Esophagus squamous epithelium (tissue), 5 donors: ENCODE measurements at places on chromosomes 6 and 20. TPM values are rescaled to one million over a fixed set of nuclear protein-coding genes. Genes with fewer than 3 reads are reported as not detected.

Gene NRN1
- total RNA-seq = 0.19 TPM

Gene MEA1
- total RNA-seq = 56.6 TPM

Gene EYA4
- total RNA-seq = 1.00 TPM

Gene DEFB124
- not detected for total RNA-seq

Gene SLC17A3
- not detected for total RNA-seq

Gene SLC4A11
- 16.3 TPM for total RNA-seq

Gene SLC17A1
- not detected for total RNA-seq

- no peak for DNase-seq
Measured at GRCh38 chr20:45969712-45970634, 2.0 kb downstream of the ZNF335 start.

DNA sequence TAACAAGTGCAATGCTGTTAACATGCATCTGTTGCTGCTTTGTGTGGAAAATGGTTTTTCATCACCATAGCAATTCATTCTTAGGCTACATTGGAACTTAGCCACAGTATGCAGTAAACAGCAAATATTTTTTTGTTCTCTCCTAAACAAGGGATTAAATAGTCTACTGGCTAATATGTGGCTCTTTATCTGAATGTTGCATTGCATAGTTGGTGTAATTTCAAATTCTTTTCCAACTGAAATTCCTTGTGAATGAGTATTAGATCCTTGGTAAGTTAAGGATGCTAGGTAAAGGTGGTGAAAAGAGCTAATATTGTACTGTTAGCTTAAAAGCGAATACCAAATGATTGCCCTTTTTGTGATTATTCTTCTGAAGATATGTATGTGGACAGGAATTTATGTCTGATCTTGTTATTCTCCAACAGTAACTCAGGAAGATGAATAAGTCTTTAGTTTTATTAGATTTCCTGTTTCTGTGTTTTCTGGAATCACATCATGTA is 958 bp downstream of the MLIP start:
- no peak for DNase-seq

GRCh38 chr6:125784365-125784764 is 6.4 kb upstream of the NCOA7 start:
- no peak for DNase-seq

DNA sequence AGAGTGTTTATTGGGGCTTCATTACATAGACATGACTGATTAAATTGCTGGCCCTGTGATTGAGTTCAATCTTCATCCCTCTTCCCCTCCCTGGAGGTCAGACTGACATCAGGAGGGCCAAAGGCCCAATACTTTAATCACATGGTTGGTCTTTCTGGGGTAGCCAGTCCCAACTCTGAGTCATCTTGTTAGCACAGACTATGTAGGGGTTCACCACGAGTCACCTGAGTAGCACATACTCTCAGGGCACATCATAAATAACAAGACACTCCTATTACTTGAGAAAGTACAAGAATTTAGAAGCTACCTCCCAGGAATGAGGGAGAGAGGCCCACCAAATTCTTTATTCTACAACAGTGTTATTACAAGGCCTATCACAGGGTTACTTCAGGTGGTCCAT is 11.3 kb downstream of the GINS1 start:
- no peak for DNase-seq

- no peak for DNase-seq
Measured at GRCh38 chr6:56160489-56160888, 86.9 kb downstream of the COL21A1 start.

DNA sequence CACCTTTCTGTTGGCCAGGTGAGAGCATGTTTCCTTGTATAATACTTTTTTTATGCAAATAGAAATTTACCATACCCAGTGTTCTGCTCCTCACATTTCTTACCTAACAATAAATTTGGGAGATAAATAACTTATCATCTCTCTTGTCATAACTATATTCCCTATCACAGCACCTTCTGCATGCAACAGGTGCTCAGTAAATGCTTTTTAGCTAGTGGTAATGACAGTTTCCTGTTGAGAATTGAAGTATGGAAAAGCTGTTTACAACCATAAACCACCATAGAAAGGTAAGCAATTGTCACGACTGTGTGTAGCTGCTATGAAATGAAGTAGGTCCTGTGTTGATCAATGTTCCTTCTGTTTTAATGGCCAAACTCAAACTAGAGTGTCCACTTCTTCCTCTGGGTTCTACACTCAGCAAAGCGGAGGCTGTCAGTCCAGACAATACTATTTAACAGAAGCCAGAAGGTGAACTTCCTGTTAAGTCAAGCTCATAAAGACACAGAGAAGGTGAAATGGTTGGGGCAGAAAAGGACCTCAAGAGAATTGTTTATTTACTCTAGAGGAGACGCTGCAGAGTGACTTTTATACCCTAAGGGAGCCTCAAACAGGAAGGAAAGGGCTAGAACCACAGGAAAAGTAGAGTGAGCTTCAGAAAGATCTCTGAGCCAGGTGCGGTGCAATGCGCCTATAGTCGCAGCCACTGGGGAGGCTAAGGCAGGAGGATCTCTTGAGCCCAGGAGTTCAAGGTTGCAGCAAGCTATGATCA is 84.0 kb upstream of the SLC22A16 start:
- no peak for DNase-seq

GRCh38 chr20:18740726-18741125 is 72.9 kb upstream of the SCP2D1 start:
- no peak for DNase-seq

DNA sequence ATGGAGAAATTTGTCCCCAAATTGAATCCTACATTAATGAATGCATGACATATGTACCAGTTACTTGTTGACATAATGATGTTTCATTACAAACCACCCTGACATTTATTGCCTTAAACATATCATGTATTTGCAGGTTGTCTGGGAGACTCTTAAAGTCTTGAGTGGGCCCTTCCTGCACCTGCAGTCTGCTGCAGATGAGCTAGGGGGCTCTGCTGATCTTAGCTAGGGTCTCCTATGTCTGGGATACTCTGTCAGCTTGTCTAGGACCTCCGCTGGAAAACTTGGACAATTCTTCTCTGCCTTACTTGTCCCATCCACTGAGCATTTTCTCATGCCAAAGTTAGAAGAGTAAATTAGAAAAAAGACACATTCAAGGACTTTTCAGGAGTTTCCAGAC is 581.6 kb downstream of the HAO1 start:
- DNase-seq = no peak

GRCh38 chr6:41174610-41175009 is 11.7 kb upstream of the TREM2 start:
- no peak for DNase-seq

DNA sequence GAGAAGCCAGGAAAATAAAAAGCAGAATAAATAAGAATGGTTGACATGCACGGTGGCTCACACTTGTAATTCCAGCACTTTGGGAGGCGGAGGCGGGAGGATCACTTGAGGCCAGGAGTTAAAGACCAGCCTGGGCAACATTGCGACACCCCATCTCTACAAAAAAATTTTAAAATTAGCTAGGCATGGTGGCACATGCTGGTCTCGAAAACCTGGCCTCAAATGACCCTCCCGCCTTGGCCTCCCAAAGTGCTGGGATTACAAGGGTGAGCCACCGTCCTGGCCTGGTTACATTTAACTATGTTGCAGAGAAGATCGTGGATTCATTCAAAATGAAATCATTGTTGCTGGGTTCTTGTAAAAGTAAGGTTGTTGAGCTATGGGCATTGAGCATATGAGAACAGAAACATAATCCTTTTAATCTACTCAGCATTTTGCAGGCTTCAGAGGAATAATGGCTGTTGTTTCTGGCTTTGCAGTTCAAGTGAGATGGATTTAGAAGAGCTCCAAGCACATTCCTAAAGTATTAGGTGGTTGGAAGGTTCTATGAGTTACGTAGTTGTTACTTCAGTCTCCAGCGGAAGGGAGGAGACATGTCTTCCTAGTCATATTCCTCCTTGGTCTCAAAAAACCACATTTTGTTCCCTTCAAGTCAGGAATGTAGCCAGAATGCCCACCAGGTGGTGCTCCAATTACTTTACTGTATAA is 45.6 kb upstream of the RAB23 start:
- DNase-seq = no peak

DNA sequence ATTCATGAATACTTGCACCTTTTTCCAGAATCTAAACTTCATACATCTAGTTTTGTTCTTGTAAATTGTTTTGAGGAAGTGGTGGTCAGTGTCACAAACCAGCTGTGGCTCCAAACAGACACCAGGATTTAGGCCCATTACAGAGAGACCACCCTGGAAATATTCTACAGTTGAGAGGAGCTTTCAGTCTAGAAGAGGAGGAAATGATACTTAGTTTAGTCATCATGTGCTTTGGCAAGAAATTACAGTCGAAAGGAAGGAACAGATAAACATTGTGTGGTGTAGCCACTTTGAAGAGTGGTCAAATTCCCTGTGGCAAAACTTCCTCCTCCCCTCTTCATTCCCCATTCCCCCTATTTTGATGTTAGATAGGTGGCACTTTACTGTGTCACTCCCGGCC is 15.7 kb downstream of the DCBLD1 start:
- no peak for DNase-seq

- DNase-seq = no peak
Measured at GRCh38 chr6:115137910-115138309, 795.1 kb upstream of the HS3ST5 start.

GRCh38 chr6:135268740-135269139 is 87.6 kb downstream of the MYB start:
- DNase-seq = no peak

DNA sequence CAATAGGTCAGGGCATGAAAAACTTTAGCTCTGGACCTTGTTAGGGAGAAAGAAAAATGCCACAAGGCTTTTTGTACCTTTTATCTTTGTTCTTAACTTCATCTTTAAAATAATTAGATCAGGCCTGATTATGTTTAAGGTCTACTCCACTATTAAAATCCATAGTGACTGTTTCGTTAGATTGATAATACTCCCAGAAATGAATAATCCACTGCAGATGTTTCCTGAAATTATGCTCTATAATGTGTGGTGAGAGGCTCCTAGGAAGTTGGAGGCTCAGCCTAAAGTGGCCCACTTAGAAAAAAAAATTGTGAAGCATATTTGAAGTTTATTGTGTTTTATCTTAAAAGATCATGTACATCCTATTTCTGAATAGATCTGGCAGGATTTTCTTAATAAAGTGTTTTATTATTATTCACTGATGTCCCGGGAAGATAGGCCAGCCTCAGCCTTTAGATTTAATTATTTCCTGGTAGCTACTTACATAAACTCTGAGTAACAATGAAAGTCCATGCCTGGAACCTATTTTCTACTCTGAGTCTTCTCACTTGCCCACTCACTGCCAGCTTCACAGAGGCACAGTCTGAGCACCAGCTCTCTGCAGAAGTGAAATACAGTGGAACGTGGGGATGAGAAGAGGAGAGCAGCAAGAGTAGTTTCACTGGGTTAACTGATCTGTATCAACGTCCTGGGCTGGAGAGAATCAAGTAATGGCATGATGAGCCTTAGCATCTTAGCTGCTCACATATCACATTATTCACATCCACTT is 126.8 kb upstream of the TMEM170B start:
- DNase-seq = no peak

DNA sequence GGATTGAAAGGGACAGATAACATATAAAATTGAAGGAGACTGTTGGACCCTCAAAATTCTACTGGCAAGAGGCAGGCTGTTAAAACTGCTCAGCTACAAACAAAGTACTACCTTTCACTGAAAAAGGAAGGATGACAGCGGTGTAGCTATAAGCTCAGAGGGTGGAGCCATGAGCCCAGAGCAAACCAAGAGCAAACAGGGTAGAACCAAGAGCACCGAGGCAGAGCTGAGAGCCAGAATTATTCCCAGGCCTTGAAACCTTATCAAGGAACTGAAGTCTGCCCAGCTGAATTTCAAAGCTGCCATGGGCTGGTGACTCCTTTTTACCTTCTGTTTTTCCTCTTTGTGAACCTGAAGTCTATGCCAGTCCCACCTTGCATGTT is 74.7 kb upstream of the SLC4A11 start:
- no peak for DNase-seq

- DNase-seq = no peak
Measured at GRCh38 chr6:135630789-135631376, 133.3 kb upstream of the AHI1 start.

GRCh38 chr6:156601152-156602065 is 175.8 kb upstream of the ARID1B start:
- no peak for DNase-seq
